Activated naive CD8-positive, alpha-beta T cell treated with anti-CD3 and anti-CD28 coated beads, Interleukin-2, amount 10 ng/mL, durations not matched to agents 7 days and 5 days (primary cell): ENCODE measurements at places on chromosomes 3 and 15. TPM values are rescaled to one million over a fixed set of nuclear protein-coding genes. Genes with fewer than 3 reads are reported as not detected.

GRCh38 chr3:190003681-190004123 is 117.0 kb downstream of the P3H2 start:
- peaks cover 2% of the 10 kb centered on the region for H3K27me3 ChIP-seq
- no peak for DNase-seq
- H3K36me3 ChIP-seq, result no peaks in the 10 kb centered on the region
- H3K4me1 ChIP-seq, result no peaks in the 10 kb centered on the region
- H3K27ac ChIP-seq, result no peak overlapping the region
- no peak overlapping the region for H3K4me3 ChIP-seq

Gene KCNH8
- not detected for total RNA-seq

Gene FANCI
- total RNA-seq, result 155 TPM

Gene TAMM41
- 22.6 TPM for total RNA-seq

GRCh38 chr3:12138044-12138443 is 20.7 kb downstream of the TIMP4 start:
- no peak for DNase-seq
- H3K27me3 ChIP-seq, result peaks cover 12% of the 10 kb centered on the region
- H3K27ac ChIP-seq, result no peak overlapping the region
- H3K36me3 ChIP-seq, result no peaks in the 10 kb centered on the region
- no peak overlapping the region for H3K4me3 ChIP-seq

Gene ZBBX
- not detected for total RNA-seq

DNA sequence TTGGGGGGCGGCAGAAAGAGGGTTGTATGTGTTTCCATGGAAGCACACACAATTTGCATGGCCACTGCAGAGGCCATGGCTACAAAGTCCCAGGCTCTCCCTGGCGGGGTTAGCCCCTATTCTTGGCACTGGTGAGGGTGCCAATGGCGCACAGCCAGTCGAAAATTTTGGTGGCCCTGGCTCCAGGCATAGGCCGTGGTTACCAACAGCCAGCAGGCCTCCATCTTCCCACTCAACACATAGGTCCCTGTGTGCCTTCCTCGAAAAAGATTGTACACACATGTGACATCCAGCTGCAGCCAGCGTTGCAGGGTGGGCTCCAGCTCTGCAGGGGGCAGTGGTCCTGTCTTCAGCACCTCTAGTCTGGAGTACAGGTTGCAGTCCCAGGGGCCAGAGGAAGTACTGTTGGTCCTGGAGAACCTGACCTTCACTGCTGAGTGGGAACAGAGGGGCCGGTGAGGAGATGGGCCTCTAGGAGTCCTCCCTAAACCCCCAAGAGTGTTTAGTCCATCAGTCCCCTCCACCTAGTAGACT is 7.1 kb downstream of the P4HTM start:
- H3K4me3 ChIP-seq, result no peak overlapping the region
- peaks cover 3% of the 10 kb centered on the region for H3K36me3 ChIP-seq
- DNase-seq, result no peak
- peaks cover 16% of the 10 kb centered on the region for H3K4me1 ChIP-seq
- no peaks in the 10 kb centered on the region for H3K27me3 ChIP-seq
- no peak overlapping the region for H3K27ac ChIP-seq
